ENCODE measurements at places on chromosomes 16 and 17. TPM values are rescaled to one million over a fixed set of nuclear protein-coding genes. Genes with fewer than 3 reads are reported as not detected.

The BPTF gene
- 127 TPM for total RNA-seq

The ATP2A1 gene
- total RNA-seq: 0.64 TPM

The TM4SF5 gene
- not detected for total RNA-seq

The ASGR1 gene
- 3.8 TPM for total RNA-seq

The CD300E gene
- 6.1 TPM for total RNA-seq

The CTF1 gene
- total RNA-seq: 1.5 TPM

The MEIOB gene
- not detected for total RNA-seq

DNA sequence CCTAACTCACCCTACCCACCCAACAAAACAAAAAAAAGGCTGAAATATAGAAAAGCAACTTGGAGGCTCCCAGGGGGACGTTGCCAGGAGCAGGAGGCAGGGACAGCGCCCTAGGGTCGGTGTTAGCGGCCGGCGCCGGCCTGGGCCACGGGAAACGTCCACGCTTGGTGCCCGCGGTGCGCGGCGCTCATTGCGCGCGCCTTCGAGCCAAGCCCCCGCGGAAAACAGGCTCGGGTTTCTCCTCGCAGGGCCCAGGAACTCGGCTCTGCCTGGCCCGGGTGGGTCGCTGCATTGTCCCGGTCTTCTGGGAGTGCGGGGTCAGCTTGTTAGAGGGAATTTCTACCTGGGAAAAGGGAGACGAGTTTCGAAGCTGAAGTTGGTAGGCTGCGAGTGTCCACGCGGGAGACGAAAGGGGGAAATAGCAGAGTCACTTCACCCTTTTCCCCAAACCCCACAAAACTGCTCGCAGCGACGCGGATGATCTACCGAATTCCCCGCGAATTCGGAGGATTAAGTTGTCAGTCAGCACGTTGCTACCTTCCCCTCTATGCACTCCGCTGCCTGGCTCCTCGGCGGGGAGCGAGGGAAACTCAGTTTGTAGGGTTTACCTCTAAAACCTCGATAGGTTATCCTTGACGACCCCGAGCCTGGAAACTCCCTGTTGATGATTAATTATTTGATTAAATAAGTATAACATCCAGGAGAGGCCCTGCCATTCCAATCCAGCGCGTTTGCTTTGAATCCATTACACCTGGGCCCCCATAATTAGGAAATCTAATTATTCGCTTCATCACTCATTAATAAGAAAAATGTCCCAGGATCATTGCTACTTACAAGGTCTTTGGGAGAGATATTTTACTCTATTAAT is 751 bp upstream of the FOXC2 start:
- H3K27me3 ChIP-seq: peaks cover 13% of the 10 kb centered on the region
- H3K4me3 ChIP-seq: no peak overlapping the region
- peaks cover 48% of the 10 kb centered on the region for H3K4me1 ChIP-seq
- H3K36me3 ChIP-seq: no peaks in the 10 kb centered on the region
- peak; percentile 68 for DNase-seq

GRCh38 chr16:86533076-86533475 is 22.0 kb downstream of the MTHFSD start:
- DNase-seq: no peak
- H3K4me1 ChIP-seq: no peaks in the 10 kb centered on the region
- no peak overlapping the region for H3K4me3 ChIP-seq
- peaks cover 44% of the 10 kb centered on the region for H3K36me3 ChIP-seq
- no peak overlapping the region for H3K27ac ChIP-seq

DNA sequence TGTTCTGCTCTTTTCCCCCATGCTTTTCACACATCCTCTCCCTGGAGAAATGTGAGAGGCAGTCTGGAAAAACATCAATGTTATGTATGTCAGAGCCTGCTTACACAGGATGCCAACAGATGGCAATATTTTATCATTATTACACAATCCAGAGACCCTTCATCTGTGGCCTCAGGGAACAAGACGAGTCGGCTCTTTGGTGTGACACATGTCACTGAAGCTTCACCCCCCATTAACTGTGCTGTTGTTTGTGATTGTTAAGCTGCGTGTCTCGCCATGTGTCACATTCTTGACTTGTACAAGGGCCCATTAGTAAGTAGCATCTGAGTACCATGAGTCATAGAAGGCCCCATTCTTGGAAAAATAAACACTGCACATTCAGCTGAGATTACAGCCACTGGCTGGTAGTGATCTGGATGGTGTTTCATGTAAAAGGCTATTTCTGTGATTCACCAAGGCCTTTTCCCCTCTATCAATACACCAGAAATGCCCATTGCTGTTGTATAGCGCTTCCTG is 682.1 kb upstream of the SOX9 start:
- no peaks in the 10 kb centered on the region for H3K4me1 ChIP-seq
- DNase-seq: no peak

DNA sequence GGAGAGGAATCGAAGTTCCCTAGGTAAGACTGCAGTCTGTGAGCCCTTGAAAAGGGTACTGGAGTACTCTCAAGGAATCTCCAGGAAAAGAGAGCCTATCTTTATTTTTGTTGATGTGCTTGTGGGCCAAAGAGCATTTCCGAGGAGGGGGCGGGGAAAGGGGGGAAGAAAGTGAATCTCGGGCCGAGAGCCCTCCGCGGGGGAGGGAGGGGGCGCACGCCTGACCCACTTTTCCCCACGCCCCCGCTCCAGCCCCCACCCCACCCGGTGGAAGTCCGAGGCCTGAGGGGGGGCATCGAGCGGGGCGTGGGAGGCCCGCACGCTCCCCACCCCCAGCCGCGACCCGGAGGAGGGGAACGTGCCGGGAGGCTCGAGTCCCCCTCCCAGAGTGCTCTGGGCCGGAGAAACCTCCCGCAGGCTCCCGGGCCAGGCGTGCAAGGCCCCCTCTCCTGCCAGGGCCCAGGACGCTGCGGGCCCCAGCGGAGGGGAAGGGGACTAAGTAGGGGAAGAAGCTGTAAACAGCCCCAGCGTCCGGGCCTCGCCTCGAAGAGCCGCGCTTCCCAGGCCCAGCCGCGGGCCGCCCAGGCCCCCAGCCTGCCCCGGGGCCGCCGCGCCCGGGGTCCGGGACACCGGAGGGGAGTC is 444 bp downstream of the HELZ start:
- H3K4me3 ChIP-seq: peak overlapping the region; percentile 96
- DNase-seq: peak; percentile 88
- H3K36me3 ChIP-seq: peaks cover 3% of the 10 kb centered on the region
- H3K4me1 ChIP-seq: peaks cover 72% of the 10 kb centered on the region

GRCh38 chr16:86343796-86344585 is 166.3 kb upstream of the FOXF1 start:
- H3K27me3 ChIP-seq: peaks cover 45% of the 10 kb centered on the region
- H3K36me3 ChIP-seq: no peaks in the 10 kb centered on the region
- H3K4me1 ChIP-seq: peaks cover 8% of the 10 kb centered on the region
- H3K4me3 ChIP-seq: no peak overlapping the region
- DNase-seq: no peak

GRCh38 chr16:21590287-21590686 is 9.1 kb upstream of the METTL9 start:
- no peaks in the 10 kb centered on the region for H3K4me1 ChIP-seq
- H3K36me3 ChIP-seq: no peaks in the 10 kb centered on the region
- H3K27ac ChIP-seq: peak overlapping the region; percentile 74
- H3K27me3 ChIP-seq: no peaks in the 10 kb centered on the region

GRCh38 chr16:56726926-56727325 is 3.0 kb upstream of the NUP93 start:
- H3K27ac ChIP-seq: no peak overlapping the region
- DNase-seq: no peak
- H3K4me1 ChIP-seq: peaks cover 45% of the 10 kb centered on the region
- H3K36me3 ChIP-seq: no peaks in the 10 kb centered on the region

DNA sequence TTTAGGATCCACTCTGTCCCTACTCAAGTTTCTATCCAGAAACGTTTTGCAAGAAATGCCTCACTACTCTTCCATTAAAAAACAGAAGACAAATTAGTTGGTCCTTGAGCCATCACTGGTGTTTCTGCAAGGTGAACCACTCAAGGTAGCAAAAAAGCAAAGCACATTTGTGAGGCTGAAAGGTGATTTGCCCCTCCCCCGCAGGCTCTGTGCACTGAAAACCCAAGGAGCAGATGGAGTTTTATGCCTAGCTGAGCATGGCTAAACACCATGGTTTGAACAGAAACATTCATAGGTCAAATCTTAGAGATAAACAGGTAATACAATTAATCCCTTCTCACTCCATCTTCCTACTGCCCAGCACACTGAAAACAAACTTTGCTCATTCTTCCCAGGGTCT is 538.2 kb upstream of the CDH5 start:
- H3K4me3 ChIP-seq: no peak overlapping the region
- H3K27ac ChIP-seq: no peak overlapping the region
- no peaks in the 10 kb centered on the region for H3K4me1 ChIP-seq
- H3K27me3 ChIP-seq: peaks cover 3% of the 10 kb centered on the region
- DNase-seq: no peak

DNA sequence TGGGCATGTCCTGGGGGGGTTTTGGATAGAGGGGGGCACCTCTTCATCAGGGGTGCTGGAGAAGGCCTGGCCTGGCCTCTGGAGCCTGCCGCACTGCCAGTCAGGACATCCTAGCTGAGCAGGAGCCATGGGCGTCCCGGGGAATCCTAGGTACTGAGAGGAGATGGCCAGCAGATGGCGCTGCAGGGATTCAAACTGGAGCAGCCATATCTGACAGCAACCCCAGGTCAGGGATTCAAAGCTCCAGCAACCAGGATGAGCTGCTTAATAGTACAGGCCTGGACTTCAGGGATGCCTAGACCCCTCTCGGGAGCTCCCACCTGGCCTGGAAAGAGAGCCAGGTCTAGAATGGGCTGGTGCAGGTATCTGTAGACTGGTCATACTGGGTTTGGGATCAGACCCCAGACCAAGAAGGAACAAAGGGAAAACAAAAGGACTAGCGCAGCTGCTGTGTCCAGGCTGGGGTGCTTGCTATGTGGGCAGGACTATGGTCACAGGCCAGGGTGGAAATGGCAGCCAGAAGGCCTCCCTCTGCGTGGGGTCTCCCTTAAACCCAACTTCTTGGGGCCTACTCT is 306.9 kb upstream of the RBFOX1 start:
- DNase-seq: peak; percentile 78
- no peaks in the 10 kb centered on the region for H3K4me1 ChIP-seq
- no peaks in the 10 kb centered on the region for H3K36me3 ChIP-seq
- no peak overlapping the region for H3K4me3 ChIP-seq
- no peaks in the 10 kb centered on the region for H3K27me3 ChIP-seq

DNA sequence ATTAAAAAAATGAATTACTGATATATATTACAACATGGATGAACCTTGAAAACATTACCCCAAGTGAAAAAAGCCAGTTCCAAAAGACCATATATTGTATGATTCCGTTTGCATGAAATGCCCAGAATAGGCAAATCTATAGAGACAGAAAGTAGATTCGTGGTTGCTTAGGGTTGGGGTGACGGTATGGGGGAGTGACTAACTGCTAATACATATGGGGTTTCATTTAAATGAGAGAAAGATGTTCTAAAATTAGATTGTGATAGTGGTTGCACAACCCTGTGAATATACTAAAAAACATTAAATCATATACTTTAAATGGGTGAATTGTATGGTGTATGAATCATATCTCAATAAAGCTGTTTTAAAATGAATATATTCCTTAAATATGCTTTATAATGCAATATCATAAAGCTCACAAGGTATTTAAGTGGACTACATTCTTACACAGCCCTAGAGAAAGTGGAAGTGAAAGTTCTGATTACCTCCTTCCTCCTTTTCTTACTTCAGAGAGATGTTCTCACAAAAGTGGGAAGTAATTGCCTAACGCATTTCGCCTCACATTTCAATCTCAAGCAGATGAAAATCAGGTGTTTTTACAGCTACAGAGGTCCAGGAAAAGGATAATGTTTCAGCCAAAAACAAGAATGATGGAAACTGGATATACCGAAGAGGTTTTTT is 142.7 kb upstream of the GNAO1 start:
- no peaks in the 10 kb centered on the region for H3K27me3 ChIP-seq
- DNase-seq: no peak
- peak overlapping the region; percentile 2 for H3K27ac ChIP-seq
- H3K36me3 ChIP-seq: no peaks in the 10 kb centered on the region
- no peak overlapping the region for H3K4me3 ChIP-seq

DNA sequence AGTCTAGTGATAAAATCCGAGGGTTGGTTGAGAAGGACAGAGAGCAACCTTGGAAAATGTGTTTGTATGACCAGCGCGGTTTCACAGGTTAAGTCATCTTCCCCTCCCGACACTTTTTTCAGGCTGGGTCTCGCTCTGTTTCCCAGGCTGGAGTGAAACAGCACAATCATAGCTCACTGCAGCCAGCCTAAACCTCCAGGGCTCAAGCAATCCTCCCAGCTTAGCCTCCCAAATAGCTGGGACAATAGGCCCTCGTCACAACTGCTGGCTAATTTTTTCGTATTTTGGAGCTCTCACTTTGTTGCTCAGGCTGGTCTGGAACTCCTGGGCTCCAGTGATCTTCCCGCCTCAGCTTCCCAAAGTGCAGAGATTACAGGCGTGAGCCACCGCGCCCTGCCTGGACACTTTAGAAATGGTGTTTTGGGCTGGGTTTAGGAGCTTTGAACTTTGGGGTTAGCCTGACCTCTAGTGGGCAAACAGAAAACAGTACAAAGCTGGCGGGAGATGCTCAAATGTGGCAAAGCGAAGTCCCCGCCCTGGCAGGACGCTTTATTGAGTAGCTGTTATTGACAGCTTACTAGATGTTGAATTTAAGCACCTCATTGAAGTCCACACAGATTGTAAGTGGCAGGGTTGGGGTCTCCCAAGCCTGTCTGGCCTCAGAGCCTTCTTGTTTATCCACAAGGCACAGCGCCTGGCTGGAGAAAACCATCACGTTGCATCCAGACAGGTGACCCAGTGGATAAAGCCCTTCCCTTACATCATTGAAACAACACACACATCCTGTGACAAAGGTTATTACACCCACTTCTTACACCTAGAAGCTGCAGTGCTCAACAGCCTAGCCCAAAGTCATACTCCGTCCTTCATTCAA is 34.7 kb upstream of the RBBP6 start:
- no peak for DNase-seq
- no peaks in the 10 kb centered on the region for H3K27me3 ChIP-seq
- H3K27ac ChIP-seq: no peak overlapping the region
- no peaks in the 10 kb centered on the region for H3K36me3 ChIP-seq
- no peak overlapping the region for H3K4me3 ChIP-seq
- no peaks in the 10 kb centered on the region for H3K4me1 ChIP-seq

GRCh38 chr17:70271672-70272071 is 102.3 kb downstream of the KCNJ2 start:
- no peak for DNase-seq
- no peaks in the 10 kb centered on the region for H3K4me1 ChIP-seq
- no peaks in the 10 kb centered on the region for H3K36me3 ChIP-seq

GRCh38 chr17:9204637-9205329 is 183.5 kb downstream of the NTN1 start:
- no peaks in the 10 kb centered on the region for H3K36me3 ChIP-seq
- H3K27me3 ChIP-seq: no peaks in the 10 kb centered on the region
- no peak overlapping the region for H3K4me3 ChIP-seq
- H3K4me1 ChIP-seq: peaks cover 29% of the 10 kb centered on the region
- H3K27ac ChIP-seq: no peak overlapping the region
- no peak for DNase-seq

- DNase-seq: no peak
- H3K27me3 ChIP-seq: peaks cover 9% of the 10 kb centered on the region
- H3K36me3 ChIP-seq: no peaks in the 10 kb centered on the region
These were observed 15.9 kb downstream of the SOX9 start for GRCh38 chr17:72136692-72137091.

Data from spleen (tissue), 13 donors.